ENCODE measurements at places on chromosomes 5 and 9. TPM values are rescaled to one million over a fixed set of nuclear protein-coding genes. Genes with fewer than 3 reads are reported as not detected.

The HMHB1 gene
- not detected for polyA plus RNA-seq

The MELK gene
- polyA plus RNA-seq = 37.2 TPM

The ACTBL2 gene
- 0.10 TPM for polyA plus RNA-seq

The OR2S2 gene
- polyA plus RNA-seq = not detected

The PALM2AKAP2 gene
- 3.7 TPM for polyA plus RNA-seq

The MAN1B1 gene
- 48.3 TPM for polyA plus RNA-seq

The SCGB3A2 gene
- not detected for polyA plus RNA-seq

DNA sequence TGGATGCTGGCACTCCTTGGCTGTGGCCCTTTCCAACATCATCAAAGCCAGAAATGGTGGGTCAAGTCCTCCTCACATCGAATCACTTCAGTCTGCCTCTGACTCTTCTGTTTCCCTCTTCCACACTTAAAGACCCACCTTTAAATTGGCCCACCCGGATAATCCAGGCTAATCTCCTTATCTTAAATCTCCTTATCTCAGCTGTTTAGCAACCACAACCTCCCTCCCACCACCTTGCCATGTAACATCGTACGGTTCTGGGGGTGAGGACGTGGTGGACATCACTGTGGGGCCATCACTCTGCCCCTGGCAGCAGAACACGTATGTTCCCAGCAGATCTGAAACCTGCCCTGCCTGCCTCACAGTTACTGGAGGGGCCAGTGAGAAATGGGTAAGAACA is 11.5 kb downstream of the IGFBPL1 start:
- no peak for DNase-seq

- no peak for DNase-seq
Observed at GRCh38 chr9:16241231-16241630, 629.2 kb downstream of the BNC2 start.

DNA sequence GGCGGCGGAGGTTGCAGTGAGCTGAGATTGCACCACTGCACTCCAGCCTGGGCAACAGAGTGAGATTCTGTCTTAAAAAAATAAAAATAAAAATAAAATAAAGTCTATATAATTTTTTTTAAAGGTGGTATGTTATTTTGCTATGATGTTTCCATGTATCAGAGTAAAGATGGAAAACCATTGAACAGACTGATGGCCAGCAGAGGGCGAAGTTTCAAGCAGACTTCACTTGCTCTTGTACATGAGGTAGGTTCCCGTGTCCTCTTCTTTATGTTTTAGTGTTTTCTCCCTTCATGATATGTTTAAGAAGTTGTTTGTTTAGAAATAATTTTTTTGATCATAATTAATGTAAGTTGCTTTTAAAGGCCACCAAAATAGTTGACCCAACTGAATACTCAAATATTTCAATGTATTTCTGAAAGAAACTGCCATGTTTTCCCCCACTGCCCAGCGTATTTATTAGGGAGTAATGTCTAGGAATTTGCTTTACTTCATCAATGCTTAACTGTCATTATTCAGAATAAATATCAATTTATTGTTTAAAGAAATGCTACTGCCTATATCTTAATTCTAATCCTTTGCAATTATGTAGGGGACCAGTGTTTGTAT is 146.4 kb downstream of the HACD4 start:
- DNase-seq = peak; percentile 37

- no peak for DNase-seq
Observed at GRCh38 chr5:35902046-35902672, 36.3 kb downstream of the CAPSL start.

DNA sequence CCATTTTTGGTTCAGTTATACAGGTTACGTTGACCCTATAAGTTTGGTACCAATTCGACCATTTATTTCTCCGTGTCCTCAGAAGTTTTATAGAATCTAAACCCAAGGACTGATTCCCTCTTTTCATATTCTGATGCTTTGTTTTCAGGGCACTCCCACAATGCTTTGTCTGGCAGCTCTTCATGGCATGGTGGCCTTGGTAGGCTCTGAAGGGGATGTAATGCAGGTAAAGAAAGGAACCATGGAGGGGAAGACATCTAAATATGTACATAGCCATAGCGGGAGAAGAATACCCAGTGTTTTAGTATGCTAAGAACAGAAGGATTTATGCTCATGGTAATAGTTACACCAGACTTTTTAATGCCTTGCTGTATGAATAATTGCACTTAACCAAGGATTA is 82.7 kb downstream of the HACD4 start:
- no peak for DNase-seq

- DNase-seq = peak; percentile 33
Observed at GRCh38 chr5:150386024-150386855, 26.5 kb downstream of the CD74 start.

- DNase-seq = no peak
Observed at GRCh38 chr5:82991059-82991458, 86.1 kb downstream of the TMEM167A start.

DNA sequence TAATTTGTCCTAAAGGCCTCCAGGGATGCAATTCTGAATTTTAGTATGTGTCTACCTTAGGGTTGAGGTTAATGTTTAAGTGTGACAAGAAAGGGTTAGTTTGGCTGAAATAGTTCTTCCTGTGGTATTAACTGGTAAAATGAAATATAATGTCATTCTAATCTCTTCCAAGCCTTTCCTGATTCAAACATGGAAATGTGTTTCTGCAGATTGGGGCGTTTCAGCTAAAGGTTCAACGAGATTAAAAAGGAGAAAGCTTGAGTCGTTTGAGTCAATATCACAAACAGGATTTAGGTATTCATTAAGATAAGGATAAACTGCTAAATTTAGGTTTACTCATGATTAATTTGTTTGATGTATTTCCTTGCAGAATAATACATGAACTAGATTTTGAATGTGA is 34.4 kb upstream of the ALDOB start:
- DNase-seq = no peak

DNA sequence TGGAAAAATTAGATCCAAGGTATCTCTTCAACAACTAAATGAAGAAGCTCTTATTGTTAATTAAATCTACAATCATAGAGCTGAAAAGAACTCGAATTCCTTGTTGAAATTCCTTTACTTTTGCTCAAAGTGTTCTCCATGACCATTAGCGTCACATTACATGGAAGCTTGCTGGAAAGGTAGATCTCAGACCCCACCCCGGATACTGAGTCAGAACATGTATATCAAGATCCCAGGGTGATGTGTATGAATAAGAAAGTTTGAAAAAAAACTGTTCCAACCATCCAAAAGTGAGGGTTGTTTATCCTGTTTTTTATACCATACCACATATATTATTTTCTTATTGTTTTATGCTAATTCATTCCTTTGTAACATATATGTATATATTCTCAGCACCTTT is 237.1 kb upstream of the PUM3 start:
- no peak for DNase-seq

- DNase-seq = no peak
Observed at GRCh38 chr9:95880021-95880690, 4.7 kb downstream of the ERCC6L2 start.

DNA sequence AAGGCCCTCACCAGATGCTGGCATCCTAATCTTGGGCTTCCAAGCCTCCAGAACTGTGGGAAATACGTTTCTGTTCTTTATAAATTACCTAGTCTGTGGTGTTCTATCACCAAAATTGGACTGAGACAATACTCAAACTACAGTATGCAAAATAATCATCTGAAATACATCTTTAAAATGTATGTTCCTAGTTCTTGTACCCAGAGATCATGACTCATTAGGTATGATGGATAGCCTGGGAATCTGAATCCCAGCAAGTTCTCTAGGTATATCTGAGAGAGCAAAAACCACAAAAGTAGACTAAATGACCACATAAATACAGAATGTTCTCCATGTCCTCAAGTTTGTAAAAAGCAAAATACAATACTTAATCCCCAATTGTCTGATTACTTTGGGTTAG is 166.3 kb downstream of the YIPF5 start:
- DNase-seq = peak; percentile 73

- DNase-seq = no peak
Observed at GRCh38 chr9:4494806-4495205, 4.5 kb downstream of the SLC1A1 start.

DNA sequence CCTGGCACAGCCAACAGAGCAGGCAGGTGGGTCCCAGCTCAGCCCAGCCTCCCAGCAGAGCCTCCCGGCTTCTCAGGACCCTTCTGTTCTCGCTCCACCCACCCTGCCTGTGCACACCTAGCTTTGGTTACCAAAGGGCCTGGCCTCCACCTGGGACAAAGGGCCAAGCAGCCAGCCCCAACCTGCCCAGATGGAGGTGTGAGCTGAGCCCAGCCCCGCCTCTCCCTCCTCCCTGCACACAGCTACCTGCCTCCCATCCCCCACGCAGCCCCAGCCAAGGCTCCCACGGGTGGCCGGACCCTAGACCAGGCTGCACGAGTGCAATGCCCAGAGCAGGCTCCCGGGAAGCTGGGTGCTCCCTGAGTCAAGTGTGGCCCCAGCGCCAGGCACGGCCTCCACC is 5.6 kb downstream of the TPRN start:
- DNase-seq = no peak

DNA sequence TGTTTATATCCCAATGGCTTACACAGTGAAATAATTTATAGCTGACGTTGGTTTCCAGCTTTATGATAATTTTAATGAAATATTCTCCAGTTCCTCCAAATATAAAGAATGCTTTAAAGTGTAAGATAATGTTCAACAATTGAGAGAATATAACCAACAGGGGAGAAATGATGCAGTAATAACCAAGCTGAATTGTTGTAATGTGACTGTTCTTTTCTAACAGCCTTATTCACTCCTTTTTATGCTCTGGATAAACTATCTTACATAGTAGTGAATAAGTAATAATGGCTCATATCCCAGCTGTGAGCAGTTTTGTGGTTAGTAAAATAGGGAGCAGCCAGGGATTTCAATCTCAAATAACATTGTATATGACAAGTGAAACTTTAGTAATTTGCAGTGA is 2348.7 kb upstream of the ACO1 start:
- no peak for DNase-seq

DNA sequence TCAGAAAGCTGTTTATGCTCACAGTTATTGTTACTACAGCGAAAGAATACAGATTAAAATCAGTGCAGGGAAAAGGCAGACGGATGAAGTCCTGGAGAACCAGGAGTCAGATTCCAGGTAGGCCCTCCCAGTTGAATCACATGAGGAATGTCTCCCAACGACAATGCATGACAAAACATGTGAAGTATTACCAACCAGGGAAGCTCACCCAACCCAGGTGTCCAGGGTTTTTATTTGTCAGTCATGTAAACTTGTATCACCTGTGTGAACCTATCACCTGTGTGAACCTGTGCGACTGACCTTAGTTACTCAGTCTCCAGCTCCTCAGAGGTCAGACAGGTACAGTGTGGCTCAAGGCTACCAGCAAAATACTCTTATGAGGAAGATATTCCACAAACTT is 63.9 kb downstream of the KIAA1958 start:
- peak; percentile 67 for DNase-seq

- peak; percentile 72 for DNase-seq
Observed at GRCh38 chr5:17374973-17375742, 122.9 kb upstream of the TAF11L2 start.

- no peak for DNase-seq
Observed at GRCh38 chr5:179209359-179210150, 135.7 kb downstream of the ADAMTS2 start.

- no peak for DNase-seq
Observed at GRCh38 chr9:95126739-95127138, 190.8 kb downstream of the FANCC start.

DNA sequence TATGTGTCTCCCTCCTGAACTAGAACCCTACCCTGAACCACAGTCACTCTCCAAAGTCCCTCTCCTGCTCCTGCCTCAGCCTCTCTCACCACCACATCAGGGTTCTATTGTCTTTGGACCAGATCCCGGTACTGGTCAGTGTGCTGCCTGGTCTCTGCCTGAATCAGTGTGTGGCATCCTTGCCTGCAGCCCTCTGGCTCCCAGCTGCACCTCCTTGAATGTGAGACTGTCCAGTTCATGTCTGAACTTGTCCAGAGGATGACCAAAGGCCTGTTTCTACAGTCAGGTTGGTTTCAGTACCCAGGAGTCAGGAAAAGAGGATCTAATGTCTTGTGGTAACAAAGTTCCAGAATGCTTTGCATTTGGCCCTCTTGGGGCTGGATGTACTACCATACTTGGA is 76.8 kb upstream of the RANBP3L start:
- DNase-seq = peak; percentile 87

GRCh38 chr9:6123416-6123815 is 92.2 kb upstream of the IL33 start:
- no peak for DNase-seq

GRCh38 chr5:1094670-1095190 is 17.1 kb downstream of the SLC12A7 start:
- DNase-seq = no peak

GRCh38 chr5:77006124-77006523 is 24.1 kb upstream of the AGGF1 start:
- DNase-seq = no peak

DNA sequence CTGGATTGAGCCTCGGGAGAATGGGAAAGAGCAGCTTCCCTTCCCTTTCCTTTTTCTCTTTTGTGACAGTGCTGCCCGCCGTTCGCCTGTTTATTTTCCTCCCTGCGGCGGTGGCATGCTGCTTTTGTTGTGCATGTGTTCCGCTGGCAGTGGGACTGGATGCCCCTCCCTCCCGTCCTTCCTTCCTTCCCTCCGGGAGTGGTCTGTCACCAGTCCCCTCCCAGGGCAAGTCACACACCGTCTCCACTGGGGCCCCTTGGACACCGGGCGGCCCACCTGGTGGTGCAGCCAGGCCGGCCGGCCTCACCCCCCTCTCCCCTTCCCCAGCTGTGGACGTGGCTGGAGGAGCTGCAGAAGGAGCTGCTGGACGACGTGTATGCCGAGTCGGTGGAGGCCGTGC is 214.7 kb downstream of the TRIO start:
- DNase-seq = no peak

DNA sequence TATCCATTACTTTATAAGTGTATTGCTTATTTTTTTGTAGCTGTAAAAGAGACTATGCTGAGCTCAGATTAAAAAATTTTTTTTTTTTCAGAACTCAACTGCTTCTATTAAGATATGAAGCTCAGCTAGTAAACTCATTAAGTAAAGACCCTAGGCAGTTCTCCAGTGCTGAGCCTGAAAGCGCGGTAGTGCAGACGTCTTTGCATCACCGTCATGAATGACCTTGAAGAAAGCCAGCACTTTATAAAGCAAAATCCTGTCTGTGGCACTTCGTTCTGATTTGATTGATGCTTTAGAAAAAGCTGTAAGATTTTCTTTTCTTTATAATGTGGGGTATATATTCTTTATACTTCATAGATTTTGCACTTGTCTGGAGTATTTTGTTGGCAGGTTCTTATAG is 105.7 kb downstream of the ATG10 start:
- DNase-seq = no peak

GRCh38 chr9:36584620-36585460 is 12.1 kb downstream of the MELK start:
- DNase-seq = peak; percentile 76

DNA sequence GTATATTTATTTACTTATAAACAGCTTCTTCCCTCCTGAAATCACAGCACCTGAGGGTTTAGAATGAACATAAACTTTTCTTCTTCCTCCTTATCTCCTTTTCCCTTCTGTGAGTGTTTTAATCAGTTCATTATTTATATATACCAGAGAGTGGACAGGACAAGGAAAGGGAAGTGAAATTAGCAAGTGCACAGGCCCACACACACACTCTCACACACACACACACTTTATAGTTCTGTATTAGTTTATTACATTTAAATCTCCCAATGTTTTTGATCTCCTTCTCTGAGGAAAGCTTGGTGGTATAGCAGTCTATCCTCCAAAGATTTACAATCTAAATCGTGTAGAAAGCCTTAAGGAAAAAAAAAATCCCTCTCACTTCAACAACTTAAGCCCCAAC is 353.5 kb downstream of the NDUFS4 start:
- DNase-seq = no peak

GRCh38 chr9:94867281-94867841 is 140.9 kb downstream of the AOPEP start:
- peak; percentile 77 for DNase-seq

Data from mammary epithelial cell (primary cell).